ENCODE measurements at places on chromosomes 2 and 18. TPM values are rescaled to one million over a fixed set of nuclear protein-coding genes. Genes with fewer than 3 reads are reported as not detected.

Gene CYP27C1
- total RNA-seq, result 1.5 TPM

Gene RAB1A
- total RNA-seq, result 47.1 TPM

Gene GALNT14
- total RNA-seq, result 1.1 TPM

DNA sequence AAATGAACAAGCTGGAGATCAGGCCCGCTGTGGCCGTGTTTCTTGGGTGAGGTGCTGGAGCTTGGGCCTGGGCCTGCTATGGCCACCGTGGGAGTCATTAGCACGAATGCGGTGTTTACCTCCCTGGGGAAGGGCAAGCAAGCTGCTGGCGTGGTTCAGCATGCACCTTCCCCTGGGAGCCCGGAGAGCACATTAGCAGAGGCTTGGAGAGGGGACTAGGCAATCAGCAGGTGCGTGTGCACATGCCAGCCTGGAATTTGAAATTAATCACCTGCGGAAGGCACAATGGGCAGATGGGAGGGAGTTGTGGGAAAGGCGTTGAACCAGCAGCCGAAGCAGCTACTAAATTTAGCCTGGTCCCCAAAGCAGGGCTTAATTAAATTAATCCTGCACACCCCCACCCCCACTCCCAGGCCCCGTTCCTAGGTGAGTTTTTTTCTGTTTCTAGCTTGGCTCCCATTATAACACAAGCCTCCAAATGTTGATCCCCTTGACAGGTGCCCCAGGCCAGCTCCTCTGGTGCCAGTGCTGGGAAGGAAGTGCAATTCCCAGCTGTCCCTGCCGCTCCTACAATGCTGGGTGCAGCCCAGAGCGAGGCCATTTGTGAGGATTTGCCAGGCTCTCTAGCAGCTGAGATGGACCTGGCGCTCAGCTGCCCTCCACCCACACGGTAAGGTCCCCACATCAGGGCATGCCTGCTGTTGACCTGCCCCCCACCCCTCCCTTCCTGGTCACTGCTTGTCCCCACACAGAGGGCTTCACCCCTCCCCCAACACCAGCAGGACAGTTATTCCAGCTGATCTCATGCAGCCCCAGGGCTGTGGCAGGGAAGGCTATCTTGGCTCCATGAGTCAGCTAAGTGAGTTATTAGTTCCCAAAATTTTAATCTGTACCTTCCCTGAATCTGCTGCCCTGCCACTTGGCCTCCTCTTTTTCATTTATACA, 115.0 kb downstream of the ZBTB7C start:
- no peaks in the 10 kb centered on the region for H3K27me3 ChIP-seq
- H3K4me1 ChIP-seq, result no peaks in the 10 kb centered on the region
- no peak overlapping the region for H3K4me3 ChIP-seq
- DNase-seq, result no peak
- H3K36me3 ChIP-seq, result no peaks in the 10 kb centered on the region

- H3K27ac ChIP-seq, result no peak overlapping the region
- DNase-seq, result peak; percentile 91
- peaks cover 74% of the 10 kb centered on the region for H3K27me3 ChIP-seq
- H3K36me3 ChIP-seq, result no peaks in the 10 kb centered on the region
These were observed 1.3 kb upstream of the DPYSL5 start for GRCh38 chr2:26846334-26847306.

DNA sequence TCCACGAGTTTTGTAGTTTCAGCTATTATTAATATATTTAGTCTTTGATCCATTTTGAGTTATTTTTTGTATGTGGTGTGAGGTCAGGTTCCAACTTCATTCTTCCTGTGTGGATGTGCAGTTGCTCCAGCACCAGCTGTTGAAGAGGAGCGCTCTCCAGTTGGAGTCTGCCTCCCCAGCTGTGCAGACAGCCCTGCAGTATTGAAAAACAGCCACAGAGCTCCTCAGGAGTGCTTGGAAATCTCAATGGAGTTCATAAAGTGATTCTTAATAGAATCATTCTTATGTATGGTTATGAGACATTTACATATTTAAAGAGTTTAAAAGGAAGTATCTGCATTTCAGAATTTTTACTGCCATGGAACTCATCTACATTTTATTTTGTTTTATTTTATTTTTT, 17.3 kb downstream of the DGKD start:
- H3K4me1 ChIP-seq, result peaks cover 24% of the 10 kb centered on the region
- no peak for DNase-seq
- H3K27ac ChIP-seq, result no peak overlapping the region
- no peaks in the 10 kb centered on the region for H3K27me3 ChIP-seq
- H3K36me3 ChIP-seq, result no peaks in the 10 kb centered on the region
- no peak overlapping the region for H3K4me3 ChIP-seq

DNA sequence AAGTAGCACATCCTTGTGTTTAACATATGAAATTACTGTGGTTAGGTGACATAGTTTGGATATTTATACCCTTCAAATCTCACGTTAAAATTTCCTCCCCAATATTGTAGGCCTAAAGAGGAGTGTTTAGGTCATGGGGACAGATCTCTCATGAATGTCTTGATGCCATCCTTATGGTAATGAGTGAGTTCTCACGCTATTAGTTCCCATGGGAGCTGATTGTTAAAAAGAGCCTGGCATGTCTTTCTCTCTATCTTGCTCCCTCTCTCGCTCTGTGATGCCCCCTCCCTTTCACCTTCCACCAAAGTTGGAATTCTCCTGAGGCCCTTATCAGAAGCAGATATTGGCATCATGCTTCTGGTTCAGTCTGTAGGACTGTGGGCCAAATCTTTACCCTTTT, 660.1 kb downstream of the ADCYAP1 start:
- no peaks in the 10 kb centered on the region for H3K36me3 ChIP-seq
- DNase-seq, result no peak
- no peak overlapping the region for H3K4me3 ChIP-seq
- H3K4me1 ChIP-seq, result no peaks in the 10 kb centered on the region
- H3K27ac ChIP-seq, result no peak overlapping the region

DNA sequence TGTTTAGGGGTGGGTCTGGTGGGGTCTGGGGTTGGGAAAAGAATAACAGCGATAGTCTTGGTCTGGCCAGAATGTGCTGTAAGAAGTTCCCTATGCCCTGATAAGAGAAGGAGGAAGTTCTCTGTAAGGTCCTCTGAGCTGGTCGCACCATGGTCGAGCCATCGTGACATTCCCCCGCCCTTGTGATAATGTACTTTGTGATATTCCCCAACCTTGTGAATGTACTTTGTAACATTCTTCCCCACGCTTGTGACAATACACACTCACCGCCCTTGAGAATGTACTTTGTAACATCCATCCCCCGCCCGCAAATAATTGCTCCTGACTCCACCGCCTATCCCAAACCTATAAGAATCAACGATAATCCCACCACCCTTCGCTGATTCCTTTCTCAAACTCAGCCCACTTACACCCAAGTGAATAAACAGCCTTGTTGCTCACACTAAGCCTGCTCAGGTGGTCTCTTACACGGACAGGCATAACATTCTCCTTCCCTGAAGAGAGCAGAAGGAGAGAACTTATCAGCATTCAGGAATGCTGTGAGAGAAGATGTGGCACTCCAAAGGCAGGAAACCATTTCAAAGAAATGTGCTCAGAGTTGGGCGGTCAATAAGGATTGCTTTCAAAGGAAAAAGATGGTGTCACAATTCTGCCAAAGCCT, 17.8 kb upstream of the DUSP19 start:
- DNase-seq, result no peak
- H3K27ac ChIP-seq, result no peak overlapping the region
- H3K4me1 ChIP-seq, result peaks cover 12% of the 10 kb centered on the region
- no peak overlapping the region for H3K4me3 ChIP-seq
